ENCODE measurements at places on chromosomes 12 and 14. TPM values are rescaled to one million over a fixed set of nuclear protein-coding genes. Genes with fewer than 3 reads are reported as not detected.

PCED1B gene
- polyA plus RNA-seq = 6.6 TPM

PIWIL1 gene
- not detected for polyA plus RNA-seq

DNAJC22 gene
- not detected for polyA plus RNA-seq

EML5 gene
- 0.18 TPM for polyA plus RNA-seq

GPR162 gene
- 5.0 TPM for polyA plus RNA-seq

NEMP1 gene
- polyA plus RNA-seq = 10.3 TPM

TAS2R20 gene
- polyA plus RNA-seq = not detected

MIP gene
- polyA plus RNA-seq = 0.47 TPM

FAIM2 gene
- polyA plus RNA-seq = 0.61 TPM

TDRD9 gene
- 0.24 TPM for polyA plus RNA-seq

NKX2-1 gene
- polyA plus RNA-seq = not detected

COCH gene
- polyA plus RNA-seq = 12.9 TPM

TMEM229B gene
- 0.42 TPM for polyA plus RNA-seq

DPPA3 gene
- polyA plus RNA-seq = 5.4 TPM

ORMDL2 gene
- polyA plus RNA-seq = 58.7 TPM

PPFIA2 gene
- polyA plus RNA-seq = 5.4 TPM

DEGS2 gene
- polyA plus RNA-seq = 1.0 TPM

RNASE3 gene
- polyA plus RNA-seq = not detected

KRT71 gene
- polyA plus RNA-seq = not detected

BICD1 gene
- polyA plus RNA-seq = 46.3 TPM

OTX2 gene
- 16.5 TPM for polyA plus RNA-seq

KIF5A gene
- 11.1 TPM for polyA plus RNA-seq

CDCA3 gene
- 79.2 TPM for polyA plus RNA-seq

FGD4 gene
- polyA plus RNA-seq = 24.3 TPM

SLC2A14 gene
- 6.8 TPM for polyA plus RNA-seq

MANSC4 gene
- polyA plus RNA-seq = not detected

GRIN2B gene
- polyA plus RNA-seq = 0.31 TPM

ACSS3 gene
- polyA plus RNA-seq = 7.4 TPM

REP15 gene
- polyA plus RNA-seq = 0.89 TPM

LPAR5 gene
- 0.38 TPM for polyA plus RNA-seq

CCDC175 gene
- polyA plus RNA-seq = 0.42 TPM

SLCO1B1 gene
- 0.50 TPM for polyA plus RNA-seq

IFNG-AS1 gene
- not detected for polyA plus RNA-seq

SPTB gene
- polyA plus RNA-seq = 0.80 TPM

HRK gene
- 1.7 TPM for polyA plus RNA-seq

PTMS gene
- 270 TPM for polyA plus RNA-seq

Data from GM23338 (cell line).